Natural killer cell (primary cell): ENCODE measurements at places on chromosomes 12 and 14. TPM values are rescaled to one million over a fixed set of nuclear protein-coding genes. Genes with fewer than 3 reads are reported as not detected.

LALBA gene
- total RNA-seq = not detected

LRRC43 gene
- 5.0 TPM for total RNA-seq

OTX2 gene
- not detected for total RNA-seq

BDKRB2 gene
- not detected for total RNA-seq

RD3L gene
- total RNA-seq = not detected

DNA sequence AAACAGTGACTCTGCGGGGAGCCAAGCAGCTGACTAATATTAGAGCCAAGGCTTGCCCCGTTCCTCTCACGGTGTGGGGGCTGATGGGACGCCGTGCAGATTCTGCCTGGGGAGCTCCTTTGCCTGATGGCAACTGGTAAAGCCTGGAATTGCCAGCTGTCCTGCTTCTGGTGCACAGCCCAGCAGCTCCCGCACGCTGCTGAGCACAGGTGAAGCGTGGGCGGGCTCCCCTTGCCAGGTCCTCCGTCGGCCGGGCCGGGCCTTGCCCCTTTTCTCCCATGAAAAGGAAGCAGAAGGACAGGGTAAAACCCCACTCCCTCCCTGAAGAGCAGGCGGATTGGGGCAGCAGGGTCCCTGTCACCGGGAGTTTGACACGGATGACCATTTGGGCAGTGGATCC is 79.0 kb downstream of the WDR20 start:
- DNase-seq = no peak

DNA sequence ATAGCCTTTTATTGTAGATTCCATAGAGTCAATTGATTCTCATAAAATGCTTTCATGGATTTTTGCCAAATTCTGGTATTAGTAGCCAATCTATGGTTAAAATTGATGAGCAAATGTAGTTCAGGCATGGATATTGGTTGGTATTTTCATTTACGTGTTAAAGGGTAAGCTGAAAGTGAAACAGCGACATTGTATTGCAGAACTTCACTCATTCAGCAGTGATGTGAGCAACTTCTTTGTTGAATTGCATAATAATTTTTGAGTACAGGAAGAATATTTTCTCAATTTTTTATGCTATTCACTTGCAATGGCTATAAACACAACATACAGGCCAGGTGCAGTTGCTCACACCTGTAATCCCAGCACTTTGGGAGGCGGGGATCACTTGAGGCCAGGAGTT is 24.2 kb upstream of the FAM222A start:
- DNase-seq = no peak

DNA sequence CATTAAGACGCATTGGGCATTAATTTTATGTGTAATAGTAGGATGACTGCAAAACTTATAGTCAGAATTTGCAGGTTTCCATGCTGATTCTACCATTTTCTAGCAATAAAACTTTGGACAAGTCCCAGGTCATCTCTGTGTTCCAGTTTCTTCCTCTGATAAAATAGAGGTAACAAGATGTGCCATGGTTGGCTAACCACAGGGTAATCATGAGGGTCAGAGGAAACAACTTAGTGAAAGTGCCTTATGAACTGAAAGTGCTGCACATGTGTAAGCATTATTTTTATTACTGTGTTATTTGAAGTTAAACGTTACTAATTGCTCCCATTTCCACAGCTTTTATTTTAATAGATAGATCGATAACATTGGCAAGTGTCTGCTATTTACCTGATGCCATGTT is 21.1 kb downstream of the SMCO2 start:
- no peak for DNase-seq

- DNase-seq = no peak
Observed at GRCh38 chr12:57535764-57536596, 11.0 kb downstream of the DCTN2 start.

DNA sequence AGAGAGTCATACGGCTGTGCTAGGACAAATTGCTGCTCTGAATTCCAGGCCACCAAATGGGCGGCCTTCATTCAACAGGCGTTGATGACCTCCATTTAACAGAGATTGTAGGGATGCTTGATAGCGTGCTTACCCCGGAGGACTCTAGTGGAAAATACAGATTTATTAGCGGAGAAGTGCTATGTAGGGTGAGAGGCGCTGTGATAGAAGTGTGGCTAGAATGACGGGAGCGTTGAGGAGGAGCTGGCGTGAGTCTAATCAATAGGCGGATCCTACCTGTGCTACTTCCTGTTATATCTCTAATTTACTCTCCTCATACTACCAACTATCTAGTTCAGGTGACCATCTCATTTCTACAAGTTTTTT is 668 bp downstream of the MRPS35 start:
- DNase-seq = peak; percentile 35

- peak; percentile 65 for DNase-seq
Observed at GRCh38 chr12:6828781-6829535, 751 bp downstream of the P3H3 start.

DNA sequence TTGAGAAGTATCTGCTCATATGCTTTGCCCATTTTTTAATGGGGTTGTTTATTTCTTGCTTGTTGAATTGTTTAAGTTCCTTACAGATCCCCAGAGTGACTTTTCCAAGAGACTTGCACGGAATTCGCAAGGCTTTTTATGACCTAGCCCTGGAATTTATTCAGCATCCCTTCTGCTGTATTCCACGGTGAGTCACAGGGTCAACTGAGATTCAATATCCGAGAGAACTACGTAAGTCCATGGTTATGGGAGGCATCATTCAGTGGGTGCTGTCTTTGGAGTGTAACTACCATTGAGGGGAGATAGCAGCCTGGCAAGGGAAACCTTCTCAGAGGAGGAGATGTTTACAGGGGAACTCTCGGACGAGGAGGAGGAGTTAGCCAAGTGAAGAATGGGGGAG is 20.9 kb upstream of the GPRC5A start:
- no peak for DNase-seq

- no peak for DNase-seq
Observed at GRCh38 chr14:51789114-51789513, 71.3 kb upstream of the GNG2 start.

DNA sequence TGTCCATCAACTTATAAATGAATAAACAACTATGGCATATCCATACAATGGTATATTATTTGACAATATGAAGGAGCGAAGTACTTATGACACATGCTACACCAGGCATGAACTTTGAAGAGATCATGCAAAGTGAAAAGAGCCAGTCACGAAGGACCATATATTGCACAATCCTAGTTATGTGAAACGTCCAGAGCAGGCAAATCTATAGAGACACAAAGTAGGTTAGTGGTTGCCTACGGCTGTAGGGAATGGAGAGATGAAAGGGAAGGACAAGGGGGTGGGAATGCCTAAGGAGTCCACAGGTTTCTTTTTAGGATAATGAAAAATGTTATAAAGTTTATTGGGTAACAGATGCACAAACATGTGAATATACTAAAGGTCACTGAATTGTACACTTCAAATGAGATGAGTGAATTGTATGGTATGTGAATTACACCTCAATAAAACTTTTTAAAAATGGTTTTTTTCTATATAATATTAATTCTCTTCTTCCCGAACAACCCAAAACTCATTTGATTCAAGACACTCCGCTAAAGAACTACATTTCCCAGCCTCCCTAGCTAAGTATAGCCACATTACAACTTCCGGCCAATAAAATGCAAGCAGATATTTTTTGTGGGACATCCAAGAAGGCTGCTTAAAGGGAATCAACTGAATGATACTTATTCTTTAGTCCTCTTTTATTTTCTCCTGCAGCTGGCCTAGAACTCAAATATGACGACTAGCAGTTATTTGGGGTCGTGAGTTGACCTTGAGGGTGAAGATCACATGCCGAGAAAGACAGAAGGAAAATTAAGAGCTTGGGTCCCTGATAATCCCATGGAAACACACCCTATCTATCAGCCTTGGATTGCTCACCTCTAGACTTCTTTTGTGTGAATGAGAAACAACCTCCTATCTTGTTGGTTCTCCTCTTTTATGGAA is 187.2 kb downstream of the TTC8 start:
- no peak for DNase-seq

GRCh38 chr12:70427611-70428010 is 61.5 kb downstream of the KCNMB4 start:
- no peak for DNase-seq

- no peak for DNase-seq
Observed at GRCh38 chr14:50924843-50925242, 19.4 kb downstream of the PYGL start.

- DNase-seq = no peak
Observed at GRCh38 chr12:80212938-80213645, 113.8 kb downstream of the OTOGL start.
